Activated T-helper 9 cell treated with anti-CD3 and anti-CD28 coated beads, Interleukin-2, amount 50 U/mL, for 16 hours (primary cell): ENCODE measurements at places on chromosomes 6 and 20.

DNA sequence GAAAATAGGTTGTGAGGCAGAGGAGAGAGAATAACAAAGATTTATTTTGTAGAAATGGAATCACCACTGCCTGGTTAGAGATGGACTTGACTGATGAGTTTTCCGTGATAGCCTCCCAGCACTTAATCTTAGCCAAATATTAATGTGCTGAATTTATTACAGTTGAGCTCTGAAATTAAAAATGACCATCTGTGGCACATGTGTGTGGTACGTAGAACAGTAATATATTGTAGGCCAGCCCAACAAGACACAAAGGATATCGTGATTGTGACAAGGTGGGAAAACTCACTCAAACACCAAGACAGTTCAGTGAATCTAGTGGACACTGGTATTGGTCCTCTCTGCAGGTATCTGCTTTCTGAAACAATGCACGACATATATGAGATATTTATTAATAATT lies 119.4 kb downstream of the HAO1 start:
- no peak for DNase-seq

GRCh38 chr20:18289306-18289705 lies 979 bp downstream of the ZNF133 start:
- no peak for DNase-seq

DNA sequence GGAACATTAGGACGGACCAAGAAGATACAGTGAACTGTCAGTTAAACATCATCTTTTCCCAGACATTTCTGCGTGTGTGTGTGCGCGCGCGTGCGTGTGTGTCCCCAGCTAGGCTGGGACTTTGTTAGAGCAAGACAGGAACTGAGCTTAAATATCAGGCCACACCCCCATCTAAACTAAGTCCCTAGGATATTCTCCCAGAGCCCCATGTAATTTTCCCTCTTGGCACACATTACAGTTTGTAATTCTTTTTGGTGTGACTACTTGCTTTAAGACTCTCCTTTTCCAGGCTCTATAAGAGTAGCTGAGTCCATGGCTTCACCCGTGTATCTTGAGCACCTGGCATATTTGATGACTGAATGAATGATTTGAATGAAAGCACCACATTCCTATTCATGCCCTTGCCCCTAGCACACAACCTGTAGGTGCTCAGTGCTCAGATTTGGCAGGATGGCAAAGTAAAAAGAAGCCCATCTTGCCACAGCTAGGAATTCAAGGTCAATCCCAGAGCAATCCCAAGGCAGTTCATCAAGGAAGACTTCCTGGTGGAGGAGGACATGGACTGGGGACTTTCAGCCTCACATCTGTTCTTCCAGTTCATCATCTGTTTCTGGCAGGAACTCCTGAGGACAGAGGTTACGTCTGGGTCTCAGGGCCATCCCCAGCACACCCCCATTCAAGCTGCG lies 69.2 kb downstream of the MRPL14 start:
- DNase-seq, result no peak

DNA sequence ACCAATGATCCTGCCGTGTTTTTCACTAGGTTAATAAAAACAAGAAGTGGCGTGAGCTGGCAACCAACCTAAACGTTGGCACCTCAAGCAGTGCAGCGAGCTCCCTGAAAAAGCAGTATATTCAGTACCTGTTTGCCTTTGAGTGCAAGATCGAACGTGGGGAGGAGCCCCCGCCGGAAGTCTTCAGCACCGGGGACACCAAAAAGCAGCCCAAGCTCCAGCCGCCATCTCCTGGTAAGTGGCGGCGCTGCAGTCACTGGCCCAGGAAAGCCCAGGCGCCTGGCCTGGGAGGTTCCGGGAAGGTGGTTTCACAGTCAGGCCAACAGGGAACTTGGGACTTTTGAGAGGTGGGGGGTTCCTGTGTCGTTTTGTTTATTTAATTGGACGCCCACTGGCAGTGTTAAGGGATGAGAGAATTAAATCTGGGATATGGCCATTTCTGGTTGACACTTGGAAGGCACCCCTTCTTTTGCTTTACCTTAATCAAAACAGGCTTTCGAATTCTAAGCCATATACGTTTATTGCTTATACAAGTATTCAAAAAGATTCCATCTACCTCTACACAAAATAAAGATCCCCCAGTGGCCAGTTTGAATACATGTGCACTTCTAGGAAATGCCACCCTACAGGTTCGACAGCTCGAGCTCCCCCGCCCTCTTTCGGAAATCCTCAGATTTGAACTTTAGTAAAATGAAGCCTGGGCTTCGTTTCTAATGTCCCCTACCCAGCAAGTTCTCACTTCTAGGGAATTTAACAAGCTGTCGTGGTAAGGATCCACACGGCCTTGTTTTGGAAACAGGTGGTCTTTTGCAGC lies 138.9 kb downstream of the TMEM242 start:
- DNase-seq, result peak; percentile 43

DNA sequence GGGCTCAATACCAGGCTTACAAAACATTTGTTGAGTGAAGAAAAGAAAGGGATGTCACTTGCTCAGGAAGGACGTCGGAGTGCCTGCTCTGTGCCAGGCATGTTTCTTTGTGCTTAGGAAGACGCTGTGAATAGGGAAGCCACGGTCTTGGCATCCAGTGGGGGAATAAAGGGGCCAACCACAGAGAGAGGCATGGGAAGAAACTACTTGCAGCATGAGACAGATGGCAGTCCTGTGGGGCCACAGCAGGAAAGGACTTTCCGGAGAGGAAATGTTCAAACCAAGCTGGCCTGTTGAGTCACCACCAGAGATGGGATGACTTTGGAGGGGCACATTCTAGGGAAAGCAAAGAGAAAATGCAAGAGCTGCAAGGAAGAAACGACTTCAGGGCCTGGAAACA lies 173.2 kb downstream of the CDH26 start:
- DNase-seq, result no peak

GRCh38 chr20:31901615-31902014 lies 31.2 kb downstream of the TTLL9 start:
- no peak for DNase-seq

DNA sequence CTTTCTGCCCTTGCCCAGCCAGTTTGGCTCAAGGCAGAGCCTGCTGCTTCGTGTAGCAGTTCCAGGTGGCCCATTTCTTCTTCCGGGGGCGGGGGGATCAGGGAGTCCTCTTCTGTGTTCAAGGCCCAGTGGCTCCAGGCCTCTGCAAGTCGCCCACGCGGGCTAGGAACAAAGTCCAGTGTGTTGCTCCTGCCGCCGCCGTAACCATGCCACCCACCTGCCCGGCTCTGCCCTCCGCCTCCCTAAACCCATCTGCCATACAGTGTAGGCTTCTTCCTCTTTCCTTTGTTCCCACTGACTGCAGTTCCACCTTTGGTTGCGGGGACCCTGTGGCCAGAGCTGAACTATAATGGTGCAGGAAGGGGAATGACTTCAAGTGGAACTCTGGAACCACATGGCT lies 43.9 kb upstream of the SRF start:
- no peak for DNase-seq

DNA sequence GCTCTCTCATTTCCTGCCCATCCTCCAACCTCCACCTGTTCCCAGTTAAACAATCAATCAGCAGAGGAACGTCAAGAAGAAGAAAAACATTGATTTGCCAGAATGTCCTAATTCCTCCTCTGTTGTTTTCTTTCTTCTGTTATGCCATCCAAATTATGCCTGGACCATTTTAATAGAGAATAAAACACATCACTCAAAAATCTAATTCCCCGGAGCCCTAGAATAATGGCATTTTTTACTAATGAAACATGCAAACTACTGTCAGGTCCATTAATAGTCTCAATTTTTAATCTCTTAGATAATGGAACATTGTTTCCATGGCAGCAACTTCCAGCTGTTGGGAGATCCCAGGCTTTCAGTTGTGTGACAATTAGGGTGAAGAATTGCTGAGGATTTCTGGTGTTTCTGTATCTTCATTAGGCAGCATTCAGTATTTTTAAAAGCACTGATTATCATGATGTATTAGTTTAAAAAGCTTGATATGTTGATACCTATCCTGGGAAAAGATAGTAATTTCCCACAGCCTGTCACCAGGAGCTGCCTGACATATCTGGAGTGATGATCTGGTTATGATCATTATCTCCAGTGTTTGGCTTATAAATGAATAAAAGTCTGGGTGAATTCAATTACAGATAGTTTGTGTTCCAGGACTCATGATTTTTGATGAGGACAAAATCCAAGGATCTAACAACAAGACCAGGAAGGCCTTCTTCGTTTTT lies 209.8 kb downstream of the TPBG start:
- no peak for DNase-seq

GRCh38 chr6:156449128-156449527 lies 328.1 kb upstream of the ARID1B start:
- DNase-seq, result no peak
